EL (cell line): ENCODE measurements at places on chromosomes 3 and 15.

DNA sequence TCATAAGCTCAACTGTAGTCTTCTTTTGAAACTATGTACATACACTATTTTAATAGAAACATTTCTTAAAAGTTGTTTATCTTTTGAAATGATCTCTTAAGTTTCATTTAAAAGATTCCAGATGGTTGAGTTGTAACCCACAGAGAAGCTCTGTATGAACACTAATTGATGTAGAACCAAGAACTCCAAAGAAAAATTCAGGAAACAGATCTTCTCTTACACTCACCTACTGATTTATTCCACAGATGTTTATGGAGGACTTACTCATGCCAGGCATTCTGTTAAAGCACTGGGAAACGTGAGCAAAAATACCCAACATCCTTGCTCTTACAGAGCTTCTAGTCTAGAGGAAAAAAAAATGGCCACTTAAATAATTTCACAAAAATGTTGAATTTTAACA is 551.1 kb downstream of the NAALADL2 start:
- DNase-seq = peak; percentile 69

GRCh38 chr3:29697989-29698388 is 417.1 kb downstream of the RBMS3 start:
- peak; percentile 56 for DNase-seq

DNA sequence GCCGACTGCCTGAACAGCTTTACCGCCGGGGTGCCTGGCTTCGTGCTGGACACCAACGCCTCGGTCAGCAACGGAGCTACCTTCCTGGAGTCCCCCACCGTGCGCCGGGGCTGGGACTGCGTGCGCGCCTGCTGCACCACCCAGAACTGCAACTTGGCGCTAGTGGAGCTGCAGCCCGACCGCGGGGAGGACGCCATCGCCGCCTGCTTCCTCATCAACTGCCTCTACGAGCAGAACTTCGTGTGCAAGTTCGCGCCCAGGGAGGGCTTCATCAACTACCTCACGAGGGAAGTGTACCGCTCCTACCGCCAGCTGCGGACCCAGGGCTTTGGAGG is 815 bp downstream of the SPINT1 start:
- DNase-seq = peak; percentile 30

DNA sequence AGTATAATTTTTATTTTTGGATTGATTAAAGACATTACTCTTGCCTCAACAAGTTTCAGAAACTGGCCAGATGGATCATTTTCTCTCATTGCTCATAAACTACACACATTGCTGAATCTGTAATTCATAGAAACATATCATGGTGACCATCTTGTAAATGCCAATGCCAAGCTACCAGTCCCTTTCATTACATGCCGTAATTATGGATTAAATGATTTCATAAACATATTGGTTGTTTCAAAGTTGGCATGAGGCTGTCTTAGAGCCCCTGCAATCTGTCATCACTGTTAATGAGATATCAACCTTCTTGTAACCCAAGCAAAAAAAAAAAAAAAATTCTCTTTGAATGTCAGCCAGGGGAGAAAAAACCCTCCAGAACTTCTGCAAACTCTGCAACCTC is 112.2 kb downstream of the DCLK3 start:
- no peak for DNase-seq

DNA sequence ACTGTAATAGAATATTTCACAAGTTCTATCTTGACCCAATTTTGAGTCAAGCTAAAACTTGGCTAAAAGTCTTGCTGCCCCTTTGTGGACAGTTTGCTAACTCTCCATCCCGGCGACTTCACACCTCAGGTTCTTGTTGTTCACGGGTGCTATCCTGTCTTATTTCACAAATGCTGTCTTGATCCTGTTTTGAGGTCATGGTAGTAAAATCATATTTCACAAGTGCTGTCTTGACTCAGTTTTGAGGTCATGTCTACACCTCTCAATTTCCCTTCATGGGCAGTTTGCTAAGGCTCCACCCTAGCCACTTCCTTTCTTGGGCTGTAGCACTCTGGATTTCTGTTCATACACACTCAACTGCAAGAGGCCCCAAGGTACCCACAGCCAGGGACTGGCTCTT is 45.0 kb upstream of the GK5 start:
- DNase-seq = no peak

GRCh38 chr15:79088426-79089205 is 2.0 kb downstream of the RASGRF1 start:
- DNase-seq = no peak

DNA sequence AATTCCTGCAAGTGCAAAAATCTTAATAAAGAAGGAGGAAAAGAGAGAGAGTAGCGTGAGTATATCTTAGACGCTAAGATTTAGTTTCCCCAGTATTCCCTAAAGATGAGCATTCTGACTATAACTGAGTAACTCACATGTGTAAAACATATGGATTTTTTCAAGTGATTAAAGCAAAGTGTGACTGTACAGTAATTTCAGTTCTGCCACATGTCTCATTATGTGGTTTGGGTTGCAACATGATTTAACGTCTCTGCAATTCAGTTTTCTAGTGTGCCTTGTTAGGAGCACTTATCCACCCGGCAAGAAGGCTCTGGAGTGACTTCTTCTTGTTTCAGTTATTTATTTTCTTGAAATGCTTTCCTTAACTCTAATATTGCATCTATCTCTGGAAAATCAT is 514.1 kb downstream of the ROBO1 start:
- peak; percentile 11 for DNase-seq

GRCh38 chr3:29239376-29239775 is 41.5 kb upstream of the RBMS3 start:
- no peak for DNase-seq

DNA sequence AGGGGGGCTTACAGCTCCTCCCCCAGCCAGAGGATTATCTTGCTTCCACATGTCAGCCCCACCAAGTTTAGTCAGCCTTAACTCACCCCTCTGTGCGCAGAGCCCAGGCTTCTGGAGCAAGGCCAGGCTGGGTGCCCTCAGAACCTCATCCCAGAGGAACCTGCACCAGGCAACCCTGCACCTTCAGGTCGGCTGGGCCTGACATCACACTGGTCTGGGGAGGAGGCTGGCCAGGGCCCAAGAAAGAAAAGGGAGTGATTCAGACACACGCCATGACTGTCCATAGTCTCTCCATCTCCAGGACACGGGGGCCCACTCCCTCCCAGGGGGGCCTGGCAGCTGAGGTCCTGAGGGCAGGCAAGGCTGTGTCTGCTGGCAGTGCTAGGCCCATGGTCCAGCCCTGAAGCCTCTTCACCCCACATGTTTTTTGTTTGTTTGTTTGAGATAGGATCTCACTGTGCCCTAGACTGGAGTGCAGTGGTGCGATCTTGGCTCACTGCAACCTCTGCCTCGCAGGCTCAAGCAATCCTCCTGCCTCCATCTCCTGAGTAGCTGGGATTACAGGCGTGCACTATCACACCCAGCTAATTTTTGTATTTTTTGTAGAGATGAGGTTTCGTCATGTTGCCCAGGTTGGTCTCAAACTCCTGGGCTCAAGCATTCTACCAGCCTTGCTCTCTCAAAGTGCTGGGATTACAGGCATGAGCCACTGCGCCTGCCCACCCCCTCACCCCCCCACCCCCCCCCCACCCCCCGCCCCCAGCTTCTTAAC is 11.1 kb downstream of the TNK2 start:
- peak; percentile 82 for DNase-seq

GRCh38 chr3:142849148-142849547 is 39.7 kb downstream of the PCOLCE2 start:
- no peak for DNase-seq

GRCh38 chr3:31890742-31891469 is 90.2 kb downstream of the OSBPL10 start:
- DNase-seq = no peak

DNA sequence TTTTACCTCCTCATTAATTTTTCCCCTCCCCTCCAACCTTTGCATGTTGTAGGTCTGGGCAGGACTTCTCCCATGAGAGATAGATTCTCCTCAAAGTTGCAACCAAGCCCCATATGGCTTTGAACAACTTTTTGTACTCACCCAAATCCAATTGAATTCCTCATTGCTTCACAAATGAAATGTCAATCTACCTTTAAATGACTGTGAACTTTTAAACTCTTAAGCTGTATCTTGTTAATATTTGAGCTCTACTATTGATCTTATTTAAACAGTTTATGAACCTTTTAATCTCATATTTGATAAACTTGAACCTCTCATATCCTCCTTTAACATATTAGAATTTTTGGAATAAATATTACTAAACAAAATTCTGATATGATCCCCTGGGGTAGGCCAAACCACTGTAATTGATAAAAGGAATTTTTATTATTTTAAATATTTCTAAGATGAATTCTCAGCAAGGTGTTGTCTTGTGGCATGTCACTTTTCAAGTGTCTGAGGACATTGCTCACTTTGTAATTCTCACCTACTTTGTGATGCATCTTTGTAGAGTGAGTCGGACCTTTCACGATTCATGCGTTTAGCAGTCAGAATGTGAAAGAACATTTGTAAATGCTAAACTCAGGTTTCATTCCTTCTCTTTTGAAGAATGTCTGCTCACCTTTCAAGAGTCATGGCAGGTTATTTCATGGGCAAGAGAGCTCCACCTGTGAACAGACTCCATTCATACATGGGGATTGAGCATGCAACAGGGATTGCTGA is 23.4 kb upstream of the GREM1 start:
- no peak for DNase-seq

GRCh38 chr15:57343048-57343447 is 33.3 kb upstream of the CGNL1 start:
- no peak for DNase-seq

DNA sequence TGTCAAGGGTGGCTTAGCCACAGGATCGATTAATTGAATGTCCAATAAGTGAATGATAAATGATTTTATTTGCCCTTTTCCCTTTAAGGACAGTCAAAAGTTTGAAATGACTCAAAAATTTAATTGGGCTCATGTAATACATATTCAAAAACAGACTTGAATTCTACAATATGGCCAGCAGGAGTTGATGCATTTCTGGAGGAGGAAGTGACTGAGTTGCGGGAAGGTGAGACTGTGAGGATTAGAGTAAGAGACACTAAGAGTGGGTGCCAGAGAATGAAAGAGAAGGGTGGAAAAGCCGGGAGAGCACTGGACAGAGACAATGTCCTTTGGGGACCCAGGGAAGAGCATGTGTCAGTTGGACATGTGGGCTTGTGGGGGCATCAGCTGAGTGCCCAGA is 83.3 kb downstream of the MCTP2 start:
- DNase-seq = no peak

- DNase-seq = peak; percentile 8
These were observed 364.2 kb upstream of the PLSCR5 start for GRCh38 chr3:146969356-146969755.
